Fibroblast of skin of back (primary cell): ENCODE measurements at places on chromosomes 3 and 15.
A peak's percentile ranks its signal among the peaks of the same experiment; 100 is the strongest.

DNA sequence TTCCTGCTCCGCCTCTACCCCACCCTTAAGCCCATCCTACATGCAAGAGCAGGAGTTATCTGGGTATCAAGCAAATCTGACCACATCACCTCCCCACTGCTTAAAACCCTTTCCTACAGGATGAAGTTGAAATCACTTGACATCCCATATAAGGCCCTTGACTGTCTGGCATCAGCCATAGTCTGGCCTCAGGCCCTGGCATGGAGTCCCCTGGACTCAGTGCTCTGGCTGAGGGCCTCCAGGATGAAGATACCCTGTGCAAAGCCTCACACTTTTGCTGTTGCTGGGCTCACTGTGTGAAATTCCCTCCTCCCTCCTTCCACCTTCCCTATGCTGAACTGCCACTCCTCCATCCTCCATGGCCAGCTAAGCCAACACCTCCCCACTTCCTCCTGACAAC is 65.2 kb upstream of the GLCE start:
- no peak for DNase-seq

DNA sequence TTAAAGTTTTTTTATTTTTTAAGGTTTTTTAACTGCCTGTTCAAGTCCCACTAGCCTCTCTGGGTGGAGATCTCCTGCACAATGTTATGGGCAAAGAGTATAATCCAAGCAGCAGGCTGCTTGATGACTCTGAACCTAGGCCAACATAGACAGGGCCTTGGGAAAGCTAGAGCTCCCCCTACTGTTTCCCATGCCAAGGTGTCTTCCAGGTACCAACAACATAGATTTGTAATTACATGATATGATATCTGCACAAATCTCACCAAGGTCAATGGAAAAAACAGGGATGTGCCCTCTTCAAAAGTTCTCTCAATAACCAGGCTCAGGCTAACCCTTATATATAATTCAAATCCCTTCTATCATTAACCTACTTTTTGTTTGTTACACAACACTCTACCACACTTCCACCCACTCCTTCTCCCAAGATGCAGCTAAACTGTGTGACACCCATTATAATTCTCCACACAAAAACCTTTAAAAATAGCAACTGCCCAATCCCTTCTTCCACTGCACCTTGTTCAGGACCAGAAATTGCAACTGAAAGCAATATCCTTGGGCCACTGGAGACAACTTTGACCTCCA is 43.8 kb downstream of the RBM15B start:
- DNase-seq: peak; percentile 40

GRCh38 chr15:49215768-49216739 is 46.0 kb downstream of the GALK2 start:
- DNase-seq: no peak

DNA sequence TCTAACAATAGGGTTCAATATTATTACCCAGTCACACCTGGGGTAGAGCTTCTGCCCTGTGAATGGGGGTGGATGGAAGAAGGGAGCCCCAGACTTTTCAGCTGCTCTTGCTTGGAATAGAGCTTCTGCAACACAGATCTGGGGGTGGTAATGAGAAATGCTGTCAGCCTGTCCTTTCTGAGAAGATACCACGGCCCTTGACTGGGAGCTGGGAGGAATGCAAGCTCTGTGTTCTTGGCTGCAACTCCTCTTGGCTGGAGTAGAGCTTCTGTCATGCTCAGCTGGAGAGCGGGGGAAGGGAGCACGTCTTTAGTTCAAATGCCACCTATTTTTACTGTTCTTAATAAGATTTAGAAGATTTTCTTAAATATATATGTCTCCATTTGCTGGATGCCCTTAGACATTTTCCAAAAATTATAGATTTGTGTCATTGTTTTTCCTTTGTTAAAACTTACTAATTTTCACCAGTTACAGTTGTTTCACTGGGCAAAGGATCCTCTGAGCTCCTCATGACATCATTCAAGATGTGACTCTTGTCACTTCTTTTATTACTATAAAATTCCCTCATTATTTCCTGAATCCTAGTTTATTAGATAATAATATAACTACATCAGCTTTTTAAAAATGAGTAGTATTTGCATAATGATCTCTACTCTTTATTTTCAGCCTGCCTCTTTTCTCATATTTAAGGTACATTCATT is 180.0 kb upstream of the TGFBR2 start:
- DNase-seq: peak; percentile 58

- DNase-seq: peak; percentile 18
Measured at GRCh38 chr3:192409201-192409837, 318.0 kb downstream of the FGF12 start.

DNA sequence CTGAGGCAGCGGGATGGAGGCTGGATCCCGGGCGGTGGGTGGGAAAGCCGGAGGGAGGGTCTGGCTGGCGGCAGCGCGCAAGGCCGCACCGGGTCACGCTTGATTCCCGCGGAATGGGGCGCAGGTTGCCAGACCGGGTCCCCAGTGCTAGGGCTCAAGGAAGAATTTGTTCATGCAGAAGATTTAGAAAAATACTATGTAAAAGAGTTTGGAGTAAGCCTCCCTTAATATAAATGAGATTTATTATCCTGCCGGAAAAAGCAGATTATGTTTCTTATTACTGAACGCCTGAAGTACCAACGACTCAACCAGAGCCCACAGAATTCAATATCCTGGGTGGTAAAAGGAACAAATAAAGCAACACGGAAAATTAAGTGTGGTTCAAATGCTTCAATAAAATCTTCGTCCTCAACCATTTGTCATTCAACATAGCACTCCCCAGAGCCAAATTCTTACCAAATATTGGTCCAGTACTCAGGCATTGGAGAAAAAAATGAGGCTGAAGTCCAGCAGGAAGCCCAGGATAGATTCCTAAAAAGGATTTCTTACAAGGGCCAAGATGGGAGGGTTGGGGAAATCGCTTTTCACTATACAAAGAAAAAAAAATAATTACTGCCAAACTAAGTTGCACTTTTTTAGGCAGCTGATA is 1.2 kb upstream of the ZBTB20 start:
- DNase-seq: peak; percentile 7

DNA sequence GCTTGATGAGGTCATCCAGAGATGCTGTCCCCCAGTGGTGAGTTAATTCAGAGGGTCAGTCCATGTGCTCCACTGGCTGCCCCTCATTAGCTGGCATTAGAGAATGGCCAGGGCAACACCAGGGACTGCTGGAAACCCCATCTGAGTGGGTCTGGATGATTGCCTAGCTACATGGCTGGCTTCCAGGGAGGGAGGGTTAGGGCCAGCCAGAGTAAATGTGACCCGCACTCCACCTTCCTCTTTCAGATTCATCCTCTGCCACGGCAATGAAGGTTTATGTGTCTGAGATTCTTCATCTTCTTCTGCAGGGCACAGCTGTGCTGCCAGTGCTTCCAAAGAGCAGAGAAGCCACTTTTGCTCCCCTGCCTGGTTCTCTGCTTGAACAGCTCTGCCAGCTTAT is 391.9 kb downstream of the OCA2 start:
- DNase-seq: no peak

- DNase-seq: no peak
Measured at GRCh38 chr15:43538091-43538490, 20.7 kb downstream of the MAP1A start.

DNA sequence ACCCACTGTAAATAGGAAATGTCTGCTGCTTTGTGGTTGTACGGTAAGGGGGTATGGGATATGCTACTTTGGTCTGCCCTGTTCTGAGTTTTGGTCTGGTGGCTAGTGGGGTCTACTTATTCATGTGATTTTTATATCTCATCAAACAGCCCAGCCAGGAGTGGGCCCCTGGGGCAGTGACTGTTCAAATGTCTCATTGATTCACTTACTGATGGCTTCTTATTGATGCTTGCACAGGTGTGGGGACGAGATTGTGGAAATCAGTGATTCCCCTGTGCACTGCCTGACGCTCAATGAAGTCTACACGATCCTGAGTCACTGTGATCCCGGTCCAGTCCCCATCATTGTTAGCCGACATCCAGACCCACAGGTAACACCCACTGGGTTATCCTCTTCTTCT is 38.5 kb downstream of the STARD5 start:
- DNase-seq: no peak

- no peak for DNase-seq
Measured at GRCh38 chr15:34737477-34737876, 17.3 kb downstream of the GJD2 start.

DNA sequence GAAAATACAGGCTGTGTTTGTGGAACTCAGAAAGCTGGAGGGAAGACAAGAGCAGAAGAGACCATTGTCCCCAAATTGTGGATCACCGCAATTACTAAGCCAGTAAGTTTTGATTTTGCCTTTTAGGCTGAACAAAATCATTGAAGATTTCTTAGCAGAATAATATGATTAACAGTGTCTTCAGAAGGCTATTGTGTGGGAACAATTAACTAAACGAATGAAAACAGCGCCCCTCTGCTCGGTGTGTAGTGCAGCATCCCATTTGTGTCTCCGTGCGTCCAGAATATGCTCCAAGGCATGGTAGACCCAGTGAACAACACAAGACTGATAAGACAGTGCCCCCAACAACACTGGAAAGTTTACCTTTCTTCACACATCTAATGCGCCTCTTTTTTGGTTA is 71.2 kb downstream of the CRTC3 start:
- no peak for DNase-seq

GRCh38 chr15:84839714-84840113 is 22.6 kb downstream of the ALPK3 start:
- DNase-seq: no peak

- no peak for DNase-seq
Measured at GRCh38 chr15:90036806-90037510, 35.8 kb downstream of the ZNF710 start.

DNA sequence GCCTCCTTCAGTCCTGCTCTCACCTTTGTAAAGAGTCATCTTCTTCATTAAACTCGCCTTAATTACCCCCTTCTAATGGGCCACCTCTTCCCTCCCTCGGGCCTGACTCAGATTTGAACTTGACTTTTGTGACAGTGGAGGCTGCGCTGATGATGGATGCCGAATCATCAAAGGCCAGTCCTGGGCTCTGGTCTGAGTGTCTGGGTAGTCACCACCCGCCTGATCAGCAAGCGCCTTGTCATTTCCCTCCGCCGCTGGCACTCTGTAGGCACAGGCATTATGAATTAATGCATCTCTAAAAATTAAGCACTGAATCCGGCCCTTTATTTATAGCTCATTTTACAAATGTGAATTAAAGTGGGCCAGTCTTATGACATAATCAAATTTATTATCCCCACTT is 116.7 kb upstream of the PROK2 start:
- DNase-seq: no peak

- DNase-seq: no peak
Measured at GRCh38 chr3:9649791-9650521, 651 bp downstream of the MTMR14 start.

- DNase-seq: no peak
Measured at GRCh38 chr3:126313580-126314304, 43.5 kb downstream of the KLF15 start.

DNA sequence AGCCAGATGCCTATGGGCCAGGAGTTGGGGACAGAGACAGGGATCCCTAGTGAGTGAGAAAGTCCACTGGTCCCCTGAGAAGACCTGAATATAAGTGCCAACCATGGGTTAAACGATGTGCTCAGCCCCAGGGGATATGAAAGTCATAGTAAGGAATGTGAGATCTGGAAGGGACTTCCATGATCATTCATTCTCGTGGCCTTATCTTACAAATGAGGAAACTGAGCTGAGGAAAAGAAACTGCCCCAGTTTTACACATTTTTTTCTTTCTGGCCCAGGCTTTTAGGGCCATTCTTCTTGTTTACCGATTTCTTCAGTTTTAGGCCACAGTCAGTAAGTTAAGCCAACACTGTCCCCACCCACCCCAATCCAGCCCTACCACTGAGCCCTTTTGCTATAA is 11.1 kb downstream of the CD80 start:
- DNase-seq: peak; percentile 36

GRCh38 chr3:52067046-52067445 is 10.7 kb upstream of the DUSP7 start:
- DNase-seq: no peak

GRCh38 chr3:44120721-44121582 is 120.7 kb upstream of the TOPAZ1 start:
- peak; percentile 38 for DNase-seq

DNA sequence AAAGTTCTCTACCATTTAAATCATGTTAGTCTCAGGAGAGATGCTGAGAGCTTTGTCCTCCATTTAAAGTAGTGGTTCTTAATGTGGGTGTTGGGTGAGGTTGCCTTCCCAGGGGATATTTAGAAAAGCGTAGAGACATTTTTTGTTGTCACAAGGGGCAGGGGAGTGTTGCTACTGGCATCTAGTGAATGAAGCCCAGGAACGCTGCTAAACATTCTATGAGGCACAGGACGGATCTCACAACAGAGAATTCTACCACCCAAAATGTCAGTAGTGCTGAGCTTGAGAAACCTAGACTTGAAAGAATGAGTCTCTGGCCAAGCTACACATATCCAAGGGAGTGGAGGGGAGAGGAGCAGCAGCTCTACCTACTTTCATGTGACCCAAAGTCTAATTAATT is 60.7 kb upstream of the CTNNB1 start:
- peak; percentile 18 for DNase-seq

DNA sequence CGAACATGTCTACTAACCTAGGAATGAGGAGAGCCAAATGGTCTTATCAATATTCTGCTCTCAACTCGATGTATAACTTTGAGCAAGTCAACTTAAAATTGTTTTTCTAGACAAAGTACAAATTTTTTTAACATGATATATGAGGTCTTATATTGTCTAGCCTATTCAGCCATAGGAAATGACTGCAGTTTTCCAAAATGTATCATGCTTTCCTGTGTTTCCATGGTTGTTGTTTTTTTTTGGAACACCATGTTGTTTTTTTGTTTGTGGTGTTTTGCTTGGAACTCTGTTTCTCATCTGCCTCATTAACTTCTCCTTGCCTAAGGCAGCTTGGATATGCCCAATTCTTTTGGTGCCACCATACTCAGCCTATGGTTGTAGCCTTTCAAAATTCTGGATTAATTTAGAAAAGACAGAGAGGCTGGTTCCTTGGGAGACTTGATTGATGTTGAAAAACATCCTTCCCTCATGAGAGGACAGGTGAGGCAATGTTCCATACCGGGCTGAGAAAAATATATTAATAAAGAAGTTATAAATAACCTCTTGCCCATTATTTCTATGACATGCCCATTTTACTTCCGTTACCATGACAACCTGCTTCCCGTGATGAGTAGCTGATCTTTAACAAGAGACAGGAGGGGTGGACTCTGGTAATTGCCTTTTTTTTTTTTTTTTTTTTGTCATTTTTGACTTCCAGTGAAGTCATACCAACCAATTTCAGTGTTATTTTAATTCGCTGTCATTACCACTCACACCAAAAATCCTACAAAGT is 687.9 kb upstream of the GRM7 start:
- DNase-seq: no peak

DNA sequence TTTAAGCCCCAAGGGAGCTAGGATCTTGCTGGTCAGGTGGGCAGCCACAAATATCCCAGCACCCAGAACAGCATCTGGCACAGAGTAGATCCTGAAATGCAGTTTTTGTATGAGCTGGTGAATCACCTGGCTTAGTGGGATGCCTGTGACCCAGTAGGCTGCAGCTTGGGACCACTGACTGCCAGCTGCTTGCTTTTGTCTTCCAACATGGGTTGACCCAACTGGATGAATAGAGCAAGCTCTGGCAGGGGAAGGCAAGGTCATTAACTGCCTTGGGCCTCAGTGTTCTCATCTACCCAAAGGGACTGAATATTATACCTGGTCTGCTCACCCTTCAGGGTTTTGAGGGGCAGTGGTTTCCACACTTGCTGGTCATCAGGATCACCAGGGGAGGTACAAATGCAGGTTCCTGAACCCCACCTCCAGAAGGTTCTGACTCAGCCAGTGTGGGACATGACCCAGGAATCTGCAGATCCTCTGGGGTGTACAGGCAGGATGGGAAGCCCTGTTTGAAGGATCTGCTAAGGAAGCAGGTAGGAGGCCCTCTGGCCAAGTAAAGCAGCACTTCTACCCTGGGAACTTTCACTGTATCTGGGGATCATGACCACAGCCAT is 55.4 kb downstream of the ITGA11 start:
- no peak for DNase-seq
